ENCODE measurements at places on chromosomes 12 and 14. TPM values are rescaled to one million over a fixed set of nuclear protein-coding genes. Genes with fewer than 3 reads are reported as not detected.

The ADAMTS20 gene
- total RNA-seq, result not detected

GRCh38 chr12:32788405-32788804 is 32.7 kb upstream of the YARS2 start:
- DNase-seq, result no peak

DNA sequence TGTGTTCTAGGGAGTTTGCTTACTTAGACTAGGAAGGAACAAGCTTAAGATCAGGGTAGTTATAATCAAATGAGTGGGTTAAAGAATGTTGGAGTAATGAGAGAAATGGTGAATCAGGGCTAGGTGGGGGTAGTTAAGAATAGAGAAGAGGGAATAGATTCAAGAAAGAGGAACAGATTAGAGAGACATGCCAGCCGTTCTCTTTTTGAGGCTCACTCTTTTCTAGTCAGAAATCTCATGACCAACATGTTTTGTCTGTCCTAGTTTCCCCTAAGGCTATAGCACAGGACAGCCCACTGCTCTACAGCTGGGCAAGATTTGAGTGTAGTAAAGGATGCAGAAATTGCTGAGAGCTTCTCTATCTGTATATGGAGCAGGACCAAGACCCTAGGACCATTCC is 258.4 kb downstream of the AKAP6 start:
- no peak for DNase-seq

The DAO gene
- total RNA-seq, result not detected

DNA sequence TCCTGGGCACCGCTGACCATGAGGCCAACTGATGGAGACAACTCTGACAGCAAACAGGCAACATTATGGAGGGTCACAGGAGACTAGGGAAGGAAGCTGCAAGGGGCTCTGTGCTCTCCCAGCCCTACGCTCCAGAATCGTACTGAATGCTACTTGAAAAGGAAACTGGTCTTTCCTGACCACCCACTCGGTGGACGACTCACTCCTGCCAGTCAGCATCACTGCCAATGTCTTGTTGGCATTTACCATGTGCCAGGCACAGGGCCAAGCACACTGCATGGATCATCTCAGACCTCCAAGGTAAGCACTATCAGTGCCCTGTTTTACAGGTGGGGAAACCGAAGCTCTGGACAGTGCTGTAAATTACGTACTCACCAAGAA is 38.0 kb downstream of the CCDC85C start:
- DNase-seq, result no peak

GRCh38 chr14:53947094-53947445 is 9.6 kb downstream of the BMP4 start:
- no peak for DNase-seq

The KRT79 gene
- total RNA-seq, result not detected

The CD4 gene
- 8.4 TPM for total RNA-seq

DNA sequence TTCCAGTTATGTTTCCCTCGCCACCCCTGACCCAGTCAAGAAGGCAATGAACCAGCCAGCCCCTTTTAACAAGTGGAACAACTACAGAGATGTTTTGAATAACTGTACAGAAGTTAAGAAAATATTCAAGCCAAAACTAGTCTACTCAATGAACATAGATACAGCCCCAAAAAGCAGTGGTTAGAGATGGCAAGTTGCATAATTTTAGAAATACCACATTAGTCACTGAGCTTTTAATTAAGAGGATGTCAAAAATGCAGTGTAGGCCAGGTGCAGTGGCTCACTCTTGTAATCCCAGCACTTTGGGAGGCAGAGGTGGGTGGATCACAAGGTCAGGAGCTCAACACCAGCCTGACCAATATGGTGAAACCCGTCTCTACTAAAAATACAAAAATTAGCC is 27.2 kb downstream of the PROX2 start:
- no peak for DNase-seq

GRCh38 chr12:3723916-3724805 is 28.7 kb downstream of the CRACR2A start:
- DNase-seq, result no peak

DNA sequence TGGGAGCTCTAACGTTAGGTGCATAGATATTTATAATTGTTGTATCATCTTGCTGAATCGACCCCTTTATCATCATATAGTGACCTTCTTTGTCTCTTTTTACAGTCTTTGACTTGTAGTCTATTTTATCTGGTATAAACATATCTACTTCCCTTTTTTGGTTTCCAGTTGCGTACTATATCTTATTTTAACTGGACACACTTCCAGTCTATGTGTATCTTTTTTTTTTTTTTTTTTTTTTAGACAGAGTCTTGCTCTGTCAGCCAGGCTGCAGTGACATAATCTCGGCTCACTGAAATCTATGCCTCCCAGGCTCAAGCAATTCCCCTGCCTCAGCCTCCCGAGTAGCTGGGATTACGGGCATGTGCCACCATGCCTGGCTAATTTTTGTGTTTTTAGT is 41.9 kb upstream of the ZFP36L1 start:
- DNase-seq, result no peak

- no peak for DNase-seq
These were observed 562.2 kb downstream of the VRK1 start for GRCh38 chr14:97359341-97359740.

DNA sequence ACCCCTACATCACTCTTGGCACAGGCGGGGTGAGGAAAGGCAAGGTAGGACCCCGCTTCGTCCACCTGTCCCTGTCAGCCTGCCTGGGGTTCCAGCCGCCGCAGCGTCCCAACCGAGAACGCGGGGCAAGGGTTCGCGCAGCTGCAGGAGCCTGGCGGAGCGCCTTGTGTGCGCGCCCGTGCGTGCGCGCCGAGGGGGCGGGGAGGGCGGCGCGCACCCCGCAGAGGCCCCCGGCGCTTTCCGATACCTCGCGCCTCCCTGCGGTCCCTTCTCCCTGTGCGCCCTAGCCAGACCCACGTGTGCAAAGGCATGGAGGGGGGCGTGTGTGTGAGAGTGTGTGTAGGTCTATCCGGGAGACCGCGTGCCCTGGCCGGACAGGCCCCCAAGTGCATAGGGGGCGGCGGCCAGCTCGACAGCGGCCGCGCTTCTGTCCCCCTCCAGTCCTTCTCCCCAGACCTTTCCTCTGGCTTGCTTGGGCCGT is 122.4 kb downstream of the TSPAN9 start:
- peak; percentile 51 for DNase-seq

DNA sequence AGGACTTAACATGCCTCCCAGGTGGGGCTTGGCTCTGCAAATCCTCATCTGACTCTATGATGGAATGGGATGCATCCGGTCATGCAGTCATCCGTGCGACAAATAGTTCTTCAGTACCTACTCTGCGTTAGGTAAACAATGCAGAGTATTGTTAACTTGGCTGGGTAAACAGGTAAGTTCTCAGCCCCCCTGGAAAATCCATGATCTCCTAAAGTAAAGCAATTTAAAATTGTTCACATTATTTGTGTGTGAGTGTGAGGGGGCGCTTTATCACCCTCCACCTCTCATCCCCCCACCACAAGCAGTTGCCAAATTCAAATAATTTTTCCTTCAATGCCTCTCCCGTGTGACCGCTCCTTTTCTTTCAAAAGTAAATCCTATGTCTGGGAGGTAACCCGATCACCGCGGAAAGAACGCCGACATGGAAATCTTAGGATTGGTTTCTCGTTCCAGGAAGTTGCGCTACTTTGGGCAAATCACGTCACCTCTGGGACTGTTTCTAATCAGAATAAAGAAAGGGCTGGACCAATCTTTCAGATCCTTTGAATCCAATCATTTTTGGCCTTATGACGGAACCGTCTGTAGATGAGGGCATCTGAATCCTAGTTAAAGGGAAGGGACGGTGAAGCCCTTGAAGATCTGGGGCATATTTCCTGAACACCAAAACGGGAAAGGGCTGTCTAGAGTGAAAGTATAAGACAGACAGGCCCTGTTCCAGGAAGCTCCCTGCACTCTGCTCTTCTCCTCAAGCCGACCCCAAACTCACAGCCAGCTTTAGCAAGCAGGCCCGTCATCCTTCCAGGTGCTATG is 44.0 kb upstream of the SINHCAF start:
- DNase-seq, result no peak

The ADCY4 gene
- 26.5 TPM for total RNA-seq

- DNase-seq, result peak; percentile 6
These were observed 60.3 kb upstream of the DLK1 start for GRCh38 chr14:100666403-100666802.
